Astrocyte (in vitro differentiated cells and primary cell): ENCODE measurements at places on chromosomes 2 and 18. TPM values are rescaled to one million over a fixed set of nuclear protein-coding genes. Genes with fewer than 3 reads are reported as not detected.

- H3K27me3 ChIP-seq, result no peaks in the 10 kb centered on the region
- no peak for DNase-seq
- no peak overlapping the region for H3K4me3 ChIP-seq
- H3K36me3 ChIP-seq, result peaks cover 24% of the 10 kb centered on the region
Observed at GRCh38 chr2:216507220-216508160, 8.8 kb downstream of the RPL37A start.

GRCh38 chr2:128396946-128397345 is 78.3 kb upstream of the HS6ST1 start:
- H3K4me3 ChIP-seq, result no peak overlapping the region
- H3K27ac ChIP-seq, result no peak overlapping the region
- peaks cover 4% of the 10 kb centered on the region for H3K4me1 ChIP-seq
- peak; percentile 19 for DNase-seq
- no peaks in the 10 kb centered on the region for H3K27me3 ChIP-seq
- H3K36me3 ChIP-seq, result no peaks in the 10 kb centered on the region

DNA sequence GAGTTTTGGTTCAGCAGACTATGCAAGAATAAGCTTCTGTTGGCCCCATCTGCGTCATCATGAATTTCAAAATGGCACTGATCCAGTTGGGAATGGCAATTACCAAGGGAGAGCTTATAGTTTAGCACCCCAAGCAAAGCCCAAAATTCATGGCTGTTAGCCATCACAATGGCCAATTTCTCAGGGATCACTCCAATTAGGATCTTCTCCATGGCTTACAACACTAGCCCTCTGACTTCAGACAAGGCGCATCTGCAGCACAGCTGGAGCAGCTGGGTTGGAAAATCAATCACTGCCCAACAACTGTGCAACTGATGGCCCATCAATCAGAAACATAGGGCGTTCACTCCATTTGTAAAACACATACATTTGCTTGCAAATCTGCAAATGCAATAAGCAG is 273.6 kb downstream of the SRBD1 start:
- H3K36me3 ChIP-seq, result no peaks in the 10 kb centered on the region
- H3K4me3 ChIP-seq, result no peak overlapping the region
- H3K4me1 ChIP-seq, result no peaks in the 10 kb centered on the region
- no peak overlapping the region for H3K27ac ChIP-seq
- DNase-seq, result no peak

Gene GRP
- not detected in 2 replicates for total RNA-seq

DNA sequence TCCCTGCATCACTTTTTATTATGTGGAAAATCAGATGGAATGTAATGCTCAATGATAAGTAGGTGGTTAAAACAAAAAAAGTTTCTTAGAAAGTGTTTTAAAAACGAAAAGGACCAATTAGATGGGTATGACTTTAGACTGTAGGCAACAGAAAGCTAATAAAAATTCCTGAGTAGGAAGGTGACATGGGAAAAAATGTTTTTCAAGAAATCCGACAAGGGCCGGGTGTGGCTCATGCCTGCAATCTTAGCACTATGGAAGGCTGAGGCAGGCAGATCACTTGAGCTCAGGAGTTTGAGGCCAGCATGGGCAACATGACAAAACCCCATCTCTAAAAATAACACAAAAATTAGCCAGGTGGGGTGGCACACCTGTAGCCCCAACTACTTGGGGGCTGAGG is 126.1 kb downstream of the THADA start:
- no peak overlapping the region for H3K27ac ChIP-seq
- no peaks in the 10 kb centered on the region for H3K27me3 ChIP-seq
- DNase-seq, result no peak
- peaks cover 14% of the 10 kb centered on the region for H3K4me1 ChIP-seq
- H3K36me3 ChIP-seq, result peaks cover 2% of the 10 kb centered on the region

DNA sequence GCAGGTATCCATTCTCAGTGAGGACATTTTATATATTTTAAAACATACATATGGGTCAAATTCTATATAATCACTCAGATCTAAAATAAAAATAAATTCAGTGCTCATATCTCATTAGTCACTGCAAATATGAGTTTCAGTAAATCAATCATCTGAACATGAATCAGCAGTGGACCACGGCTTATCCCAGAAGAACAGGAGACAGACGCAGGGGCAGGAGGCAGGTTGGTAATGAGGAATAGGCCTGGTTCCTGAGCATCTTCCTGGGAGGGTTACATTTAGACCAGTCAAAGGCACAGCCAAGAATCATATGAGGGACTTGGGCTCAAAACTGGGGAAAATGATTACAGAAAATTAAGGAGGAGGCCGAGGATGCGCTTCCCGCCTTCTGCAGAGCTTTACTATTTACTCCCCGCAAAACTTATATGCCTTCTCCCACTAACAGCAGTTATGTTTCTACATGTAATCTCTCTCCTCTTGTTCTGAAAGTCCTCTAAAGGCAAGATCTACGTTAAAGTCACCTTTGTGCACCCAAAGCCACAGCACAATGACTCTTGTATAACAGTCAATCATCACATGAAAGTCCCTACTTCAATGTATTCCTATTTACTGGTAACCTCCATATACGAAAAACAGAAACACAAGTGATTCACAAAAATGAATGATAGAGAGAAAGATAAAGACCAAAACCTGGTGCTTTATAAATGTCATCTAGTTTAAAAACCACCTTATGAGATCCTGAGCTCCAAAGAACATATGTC is 35.1 kb downstream of the SH3YL1 start:
- peaks cover 3% of the 10 kb centered on the region for H3K36me3 ChIP-seq
- no peak overlapping the region for H3K27ac ChIP-seq
- H3K4me1 ChIP-seq, result no peaks in the 10 kb centered on the region
- H3K27me3 ChIP-seq, result no peaks in the 10 kb centered on the region

DNA sequence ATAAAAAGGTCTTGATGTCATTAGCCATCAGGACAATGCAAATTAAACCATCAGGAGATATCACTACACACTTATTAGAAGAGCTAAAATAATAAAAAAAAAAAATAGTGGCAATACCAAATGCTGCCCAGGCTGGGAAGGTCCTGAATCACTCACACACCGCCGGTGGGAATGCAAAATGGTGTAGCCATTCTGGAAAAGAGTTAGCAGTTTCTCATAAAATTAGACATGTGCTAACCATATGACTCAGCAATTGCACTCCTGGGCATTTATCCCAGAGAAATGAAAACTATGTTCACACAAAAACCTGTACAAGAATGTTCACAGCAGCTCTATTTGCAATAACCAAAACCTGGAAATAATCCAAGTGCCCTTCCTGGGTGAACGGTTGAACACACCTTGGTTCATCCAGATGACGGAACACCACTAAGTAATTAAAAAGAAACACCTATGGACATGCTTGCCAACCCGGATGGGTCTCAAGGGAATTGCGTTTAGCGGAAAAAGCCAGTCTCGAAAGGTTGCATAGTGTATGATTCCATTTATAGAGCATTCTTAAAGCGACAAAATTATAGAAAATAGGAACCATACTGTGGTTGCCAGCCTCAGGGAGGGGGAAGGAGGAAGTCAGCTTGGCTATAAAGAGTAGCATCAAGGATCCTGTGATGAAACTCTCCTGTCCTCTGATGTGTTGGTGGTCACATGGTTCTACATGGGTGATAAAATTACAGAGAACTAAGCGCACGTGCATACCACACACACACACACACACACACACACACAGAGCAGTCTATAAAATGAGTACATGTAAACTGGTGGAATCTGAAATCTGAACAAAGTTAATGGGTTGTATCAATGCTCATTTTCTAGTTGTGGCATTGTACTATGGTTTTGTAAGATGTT is 4.6 kb downstream of the MBP start:
- peak; percentile 96 for DNase-seq
- H3K4me1 ChIP-seq, result peaks cover 47% of the 10 kb centered on the region
- no peaks in the 10 kb centered on the region for H3K36me3 ChIP-seq
- no peaks in the 10 kb centered on the region for H3K27me3 ChIP-seq

Gene ACP1
- 99.1 and 114 TPM in 2 replicates for total RNA-seq

DNA sequence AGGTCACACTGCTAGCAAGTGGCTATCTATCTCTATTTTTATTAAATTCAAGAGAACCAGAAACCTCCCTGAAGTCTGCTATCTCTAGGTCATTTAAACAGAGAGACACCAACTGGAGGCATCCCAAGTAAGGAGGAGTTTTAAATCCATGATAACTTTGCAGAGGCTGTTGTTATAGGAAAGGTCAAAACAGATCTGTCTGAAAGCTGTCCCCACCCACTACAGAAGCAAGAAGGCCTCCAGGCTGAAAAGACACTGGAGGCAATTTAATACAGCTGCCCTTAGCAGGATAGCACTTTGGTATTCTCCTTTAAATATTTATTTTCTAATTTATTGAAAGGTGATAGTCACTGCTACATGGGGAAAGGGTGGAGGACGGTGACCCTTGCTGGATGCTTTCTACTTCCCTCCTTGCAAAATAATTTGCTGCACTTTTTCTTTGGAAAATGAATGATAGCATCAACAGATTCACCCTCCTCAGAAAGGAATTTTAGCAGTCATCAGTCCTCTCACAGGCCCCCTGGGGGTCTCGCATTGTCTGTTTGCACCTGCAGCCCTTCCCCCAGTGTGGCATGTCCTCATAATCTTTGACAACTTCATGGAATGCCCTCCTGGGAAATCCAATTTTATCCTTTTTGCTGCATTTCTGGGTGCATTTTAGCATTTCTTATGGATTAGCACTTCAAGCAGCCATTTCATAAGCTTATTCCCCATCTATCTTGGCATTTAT is 429.5 kb upstream of the TNP1 start:
- H3K4me3 ChIP-seq, result no peak overlapping the region
- no peak overlapping the region for H3K27ac ChIP-seq
- H3K4me1 ChIP-seq, result peaks cover 7% of the 10 kb centered on the region
- H3K36me3 ChIP-seq, result no peaks in the 10 kb centered on the region
- H3K27me3 ChIP-seq, result no peaks in the 10 kb centered on the region

GRCh38 chr2:153455403-153455802 is 23.2 kb downstream of the RPRM start:
- DNase-seq, result no peak
- H3K27ac ChIP-seq, result no peak overlapping the region
- no peak overlapping the region for H3K4me3 ChIP-seq
- H3K36me3 ChIP-seq, result no peaks in the 10 kb centered on the region

DNA sequence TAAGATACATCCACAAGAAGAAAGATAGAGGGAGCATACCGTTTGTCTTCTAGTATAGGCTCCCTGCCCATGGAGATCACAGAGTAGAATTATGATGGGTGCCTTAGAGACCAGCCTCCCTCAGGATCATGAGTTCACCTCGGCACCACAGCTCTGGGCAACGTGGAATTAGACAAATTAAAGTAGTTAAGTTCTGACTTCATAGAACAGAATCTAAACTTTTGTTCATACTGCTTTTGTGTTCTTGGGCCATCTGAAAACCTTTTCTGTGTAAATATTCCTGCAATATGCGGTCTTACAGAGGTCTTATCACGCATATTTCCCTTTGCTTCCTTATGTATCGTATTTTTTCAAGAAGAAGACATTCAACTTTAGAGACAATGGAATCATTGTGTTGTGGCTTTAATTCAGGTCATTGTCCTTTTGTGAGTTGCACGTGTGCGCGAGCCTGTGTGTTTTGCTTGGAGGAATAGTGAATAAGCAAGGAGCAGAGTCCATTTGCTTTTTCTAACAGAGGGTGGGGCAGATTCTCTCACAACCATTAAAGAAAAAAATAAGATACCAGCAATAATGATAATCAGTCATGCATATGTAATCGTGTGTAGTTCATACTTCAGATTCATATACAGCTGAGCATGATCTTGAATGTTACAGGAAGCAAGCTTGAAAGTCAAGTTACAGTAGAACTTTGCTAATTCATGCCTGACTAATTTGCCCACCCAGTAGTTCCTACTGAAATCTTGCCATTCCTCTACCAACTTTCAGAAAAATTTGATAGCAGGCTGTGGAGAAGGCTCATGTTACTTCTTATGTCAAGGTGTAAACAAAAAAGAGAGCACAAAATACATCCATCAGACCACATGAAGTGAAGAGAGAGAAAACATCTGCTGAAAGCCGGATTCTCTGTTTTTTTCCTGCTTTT is 243.6 kb downstream of the NEDD4L start:
- no peaks in the 10 kb centered on the region for H3K27me3 ChIP-seq
- H3K4me1 ChIP-seq, result peaks cover 37% of the 10 kb centered on the region
- H3K4me3 ChIP-seq, result no peak overlapping the region

DNA sequence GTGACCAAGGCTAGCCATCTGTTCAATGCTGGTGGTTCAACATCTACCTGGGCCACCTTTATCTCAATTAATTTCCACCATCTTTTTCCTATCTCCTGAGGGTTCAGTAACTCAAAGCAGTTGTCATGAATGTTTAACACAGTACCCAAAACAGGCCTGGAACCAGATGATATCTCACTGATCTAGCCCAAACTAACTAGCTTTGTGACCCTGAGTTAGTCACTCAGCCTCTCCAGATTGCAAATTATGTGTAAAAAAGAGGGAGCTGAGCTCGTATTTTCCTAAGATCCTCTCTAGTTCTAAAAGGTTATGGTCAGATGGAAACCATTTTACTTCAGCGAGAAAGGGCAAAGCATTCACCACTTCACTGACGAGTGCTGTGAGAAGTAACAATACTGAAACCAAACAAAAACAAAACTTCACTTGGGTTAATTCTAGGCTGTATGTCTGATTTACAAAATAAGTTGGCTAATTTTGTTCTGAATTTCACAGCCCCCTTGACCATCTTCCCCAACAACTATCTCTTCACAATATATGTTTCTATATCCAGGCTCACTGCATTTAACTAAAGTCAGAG is 14.8 kb downstream of the SPRED2 start:
- no peak overlapping the region for H3K27ac ChIP-seq
- H3K27me3 ChIP-seq, result no peaks in the 10 kb centered on the region
- H3K36me3 ChIP-seq, result no peaks in the 10 kb centered on the region
- peaks cover 14% of the 10 kb centered on the region for H3K4me1 ChIP-seq

Gene EPB41L3
- total RNA-seq, result 92.3 and 97.0 TPM in 2 replicates

- no peak overlapping the region for H3K4me3 ChIP-seq
- no peaks in the 10 kb centered on the region for H3K27me3 ChIP-seq
- H3K4me1 ChIP-seq, result no peaks in the 10 kb centered on the region
- H3K36me3 ChIP-seq, result no peaks in the 10 kb centered on the region
- DNase-seq, result no peak
- no peak overlapping the region for H3K27ac ChIP-seq
Observed at GRCh38 chr2:192357217-192357616, 162.5 kb upstream of the TMEFF2 start.

- no peak for DNase-seq
- peaks cover 21% of the 10 kb centered on the region for H3K36me3 ChIP-seq
- H3K27ac ChIP-seq, result peak overlapping the region; percentile 55
- no peaks in the 10 kb centered on the region for H3K4me1 ChIP-seq
Observed at GRCh38 chr2:121735518-121736074, 1.1 kb downstream of the NIFK start.

GRCh38 chr2:96888072-96889011 is 18.5 kb upstream of the SEMA4C start:
- no peak overlapping the region for H3K27ac ChIP-seq
- no peak for DNase-seq
- peaks cover 7% of the 10 kb centered on the region for H3K4me1 ChIP-seq
- H3K27me3 ChIP-seq, result no peaks in the 10 kb centered on the region
- no peaks in the 10 kb centered on the region for H3K36me3 ChIP-seq

- no peak overlapping the region for H3K4me3 ChIP-seq
- no peak for DNase-seq
- H3K4me1 ChIP-seq, result no peaks in the 10 kb centered on the region
- H3K27ac ChIP-seq, result no peak overlapping the region
Observed at GRCh38 chr2:147855316-147855715, 10.5 kb downstream of the ACVR2A start.

Gene ALKAL2
- total RNA-seq, result 1.3 and 1.5 TPM in 2 replicates

GRCh38 chr2:234450431-234451124 is 46.3 kb downstream of the ARL4C start:
- no peaks in the 10 kb centered on the region for H3K27me3 ChIP-seq
- peak overlapping the region; percentile 98 for H3K27ac ChIP-seq
- peaks cover 56% of the 10 kb centered on the region for H3K4me1 ChIP-seq
- no peak overlapping the region for H3K4me3 ChIP-seq

GRCh38 chr18:66156946-66157687 is 406.3 kb downstream of the CDH7 start:
- no peaks in the 10 kb centered on the region for H3K27me3 ChIP-seq
- H3K4me3 ChIP-seq, result no peak overlapping the region
- H3K4me1 ChIP-seq, result no peaks in the 10 kb centered on the region
- H3K36me3 ChIP-seq, result no peaks in the 10 kb centered on the region
- H3K27ac ChIP-seq, result no peak overlapping the region

Gene SLC9A4
- total RNA-seq, result 0.07 and 0.09 TPM in 2 replicates
